ENCODE measurements at places on chromosomes 16 and 17. TPM values are rescaled to one million over a fixed set of nuclear protein-coding genes. Genes with fewer than 3 reads are reported as not detected.

Gene TEX14
- under 0.01 TPM for total RNA-seq

Gene WFDC1
- 8.2 TPM for total RNA-seq

Gene METTL26
- total RNA-seq = 78.3 TPM

Gene HBA1
- not detected for total RNA-seq

Gene PCYT2
- total RNA-seq = 70.8 TPM

Gene NLRC3
- total RNA-seq = not detected

Gene NAGS
- 0.64 TPM for total RNA-seq

Gene TTLL6
- under 0.01 TPM for total RNA-seq

Measured in fibroblast of villous mesenchyme (primary cell).